ENCODE measurements at places on chromosomes 4 and X. TPM values are rescaled to one million over a fixed set of nuclear protein-coding genes. Genes with fewer than 3 reads are reported as not detected.

- DNase-seq: no peak
These were observed 7.4 kb upstream of the SLC10A4 start for GRCh38 chr4:48475770-48476169.

DNA sequence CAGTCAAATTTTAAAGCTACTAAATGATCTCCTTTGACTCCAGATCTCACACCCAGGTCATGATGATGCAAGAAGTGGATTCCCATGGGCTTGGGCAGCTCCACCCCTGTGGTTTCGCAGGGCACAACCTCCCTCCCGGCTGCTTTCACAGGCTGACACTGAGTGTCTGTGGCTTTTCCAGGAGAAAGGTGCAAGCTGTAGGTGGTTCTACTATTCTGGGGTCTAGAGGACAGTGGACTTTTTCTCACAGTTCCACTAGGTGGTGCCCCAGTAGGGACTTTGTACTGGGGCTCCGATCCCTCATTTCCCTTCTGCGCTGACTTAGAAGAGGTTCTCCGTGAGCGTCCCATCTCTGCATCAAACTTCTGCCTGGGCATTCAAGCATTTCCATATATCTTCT is 845.2 kb downstream of the PCDH18 start:
- DNase-seq: peak; percentile 44

DNA sequence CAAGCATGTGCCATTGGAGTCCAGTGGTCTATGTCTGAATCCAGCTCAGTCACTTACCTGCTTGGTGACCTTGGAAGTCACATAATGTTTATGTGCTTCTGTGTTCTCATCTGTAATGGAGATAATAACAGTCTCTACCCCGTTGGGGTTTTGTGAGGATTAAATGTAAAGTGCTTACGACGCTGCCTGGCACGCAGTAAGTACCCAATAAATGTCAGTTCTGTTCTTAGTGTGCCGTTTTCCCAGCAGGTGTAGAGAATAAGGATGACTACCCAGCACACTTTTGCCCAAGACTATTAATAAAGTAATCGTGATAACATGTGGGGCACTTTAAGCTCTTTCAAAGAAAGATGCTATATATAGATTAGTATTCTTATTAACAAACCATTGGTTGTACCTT is 56.7 kb downstream of the MTM1 start:
- no peak for DNase-seq

- no peak for DNase-seq
These were observed 86.4 kb downstream of the ANKRD17 start for GRCh38 chr4:73172161-73172560.

GRCh38 chr4:141815646-141816045 is 179.3 kb downstream of the IL15 start:
- DNase-seq: no peak

- DNase-seq: no peak
These were observed 275.2 kb downstream of the SPRY1 start for GRCh38 chr4:123671636-123672404.

ARHGAP24 gene
- total RNA-seq: 0.37 TPM

TMEM129 gene
- total RNA-seq: 27.3 TPM

PCDH19 gene
- total RNA-seq: 0.83 TPM
